OCI-M1 (cell line): ENCODE measurements at places on chromosomes 13 and 19.

GRCh38 chr19:48455908-48456562 is 661 bp downstream of the KCNJ14 start:
- DNase-seq: no peak

GRCh38 chr19:50797781-50798658 is 7.8 kb downstream of the ACP4 start:
- no peak for DNase-seq

DNA sequence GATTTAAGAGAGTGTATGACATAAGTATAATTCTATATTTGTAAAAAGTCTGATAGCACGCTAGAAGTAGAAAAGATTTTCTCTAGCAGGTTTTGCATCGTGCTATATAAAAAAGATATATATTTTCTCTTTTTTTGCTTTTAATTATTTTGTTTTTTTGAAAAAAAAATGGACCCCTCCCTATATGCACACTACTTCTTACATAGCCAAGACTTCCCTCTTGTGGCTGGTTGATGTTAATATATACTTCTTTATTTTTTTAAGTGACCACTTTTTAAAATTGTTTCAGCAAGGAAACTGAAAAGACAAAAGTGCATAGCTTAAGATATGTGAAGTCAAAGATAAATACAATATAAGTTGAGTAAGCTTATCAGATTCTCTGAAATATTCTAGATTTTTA is 1202.8 kb downstream of the DIAPH3 start:
- peak; percentile 45 for DNase-seq

GRCh38 chr13:54194233-54195024 is 1165.8 kb downstream of the OLFM4 start:
- peak; percentile 52 for DNase-seq

GRCh38 chr19:51099047-51099382 is 9.2 kb downstream of the CTU1 start:
- DNase-seq: no peak

- no peak for DNase-seq
These were observed 1005.8 kb upstream of the ATXN8OS start for GRCh38 chr13:69101841-69102240.

- no peak for DNase-seq
These were observed 14.8 kb downstream of the DIAPH3 start for GRCh38 chr13:60148918-60149317.

DNA sequence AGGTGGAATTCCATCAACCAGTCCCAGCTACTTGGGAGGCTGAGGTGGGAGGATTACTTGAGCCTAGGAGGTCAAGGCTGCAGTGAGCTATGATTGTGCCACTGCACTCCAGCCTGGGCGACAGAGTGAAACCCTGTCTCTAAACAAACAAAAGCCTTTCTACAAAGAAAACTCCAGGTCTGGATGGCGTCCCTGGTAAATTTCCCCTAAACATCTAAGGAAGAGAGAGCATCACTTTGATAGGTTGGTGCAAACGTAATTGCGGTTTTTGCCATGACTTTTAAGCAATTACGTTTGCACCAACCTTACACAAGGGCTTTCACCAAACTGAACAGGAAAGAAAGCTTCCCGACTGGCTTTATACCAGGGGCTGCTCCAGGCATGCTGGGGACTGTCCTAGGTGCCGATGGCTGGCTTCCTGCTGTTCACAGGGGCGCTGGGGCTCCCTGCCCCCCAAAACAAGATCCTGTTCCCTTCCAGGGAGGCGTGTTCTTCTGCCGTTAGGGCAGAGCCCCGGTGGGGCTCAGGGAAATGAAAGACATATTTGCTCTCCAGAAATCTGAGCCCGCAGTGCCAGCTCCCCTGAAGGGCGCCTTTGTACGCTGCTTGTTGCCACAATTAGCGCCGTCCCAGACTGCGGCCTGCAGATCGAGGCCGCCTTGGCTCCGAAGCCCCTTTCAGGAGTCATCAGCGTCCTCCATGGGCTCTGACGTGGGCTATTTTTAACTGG is 38.7 kb upstream of the KLF2 start:
- no peak for DNase-seq

DNA sequence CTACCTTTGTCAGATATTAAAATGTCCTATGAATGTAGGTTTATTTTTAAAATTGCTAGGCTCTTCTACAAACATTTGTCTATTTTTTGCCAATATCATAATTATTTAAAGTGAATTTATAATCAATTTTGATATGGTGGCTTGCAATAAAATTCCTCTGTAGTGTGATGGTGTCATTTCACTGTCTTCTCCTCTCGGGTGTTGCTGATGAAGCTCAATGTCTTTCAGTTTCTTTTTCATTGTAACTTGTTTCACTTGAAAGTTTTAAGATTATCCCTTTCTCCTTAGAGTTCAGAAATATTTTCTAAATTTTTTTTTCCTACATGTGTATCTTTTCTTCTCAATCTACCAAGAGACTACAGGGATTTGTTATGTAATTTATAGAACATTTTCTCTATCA is 267.1 kb upstream of the EDNRB start:
- peak; percentile 45 for DNase-seq

- no peak for DNase-seq
These were observed 91.8 kb upstream of the CACNA1A start for GRCh38 chr19:13598098-13598497.

DNA sequence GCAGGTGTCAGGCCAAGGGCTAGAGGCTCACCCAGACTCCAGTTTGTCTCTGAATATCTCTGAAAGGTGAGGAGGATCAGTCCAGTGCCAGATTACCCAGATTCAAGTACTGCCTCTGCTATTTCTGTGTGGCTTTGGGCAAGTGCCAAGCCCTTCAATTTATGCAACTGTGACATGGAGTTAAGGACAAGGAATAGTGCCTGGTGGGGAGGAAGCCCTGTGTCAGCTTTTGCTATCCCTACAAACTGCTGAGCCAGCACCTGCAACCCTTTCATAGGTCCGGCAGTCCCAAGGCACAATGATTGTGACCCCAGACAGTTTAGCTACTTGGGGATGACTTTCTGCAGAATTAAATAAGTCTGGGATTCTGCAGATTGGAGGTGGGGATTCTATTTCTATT is 123.0 kb downstream of the KL start:
- no peak for DNase-seq

DNA sequence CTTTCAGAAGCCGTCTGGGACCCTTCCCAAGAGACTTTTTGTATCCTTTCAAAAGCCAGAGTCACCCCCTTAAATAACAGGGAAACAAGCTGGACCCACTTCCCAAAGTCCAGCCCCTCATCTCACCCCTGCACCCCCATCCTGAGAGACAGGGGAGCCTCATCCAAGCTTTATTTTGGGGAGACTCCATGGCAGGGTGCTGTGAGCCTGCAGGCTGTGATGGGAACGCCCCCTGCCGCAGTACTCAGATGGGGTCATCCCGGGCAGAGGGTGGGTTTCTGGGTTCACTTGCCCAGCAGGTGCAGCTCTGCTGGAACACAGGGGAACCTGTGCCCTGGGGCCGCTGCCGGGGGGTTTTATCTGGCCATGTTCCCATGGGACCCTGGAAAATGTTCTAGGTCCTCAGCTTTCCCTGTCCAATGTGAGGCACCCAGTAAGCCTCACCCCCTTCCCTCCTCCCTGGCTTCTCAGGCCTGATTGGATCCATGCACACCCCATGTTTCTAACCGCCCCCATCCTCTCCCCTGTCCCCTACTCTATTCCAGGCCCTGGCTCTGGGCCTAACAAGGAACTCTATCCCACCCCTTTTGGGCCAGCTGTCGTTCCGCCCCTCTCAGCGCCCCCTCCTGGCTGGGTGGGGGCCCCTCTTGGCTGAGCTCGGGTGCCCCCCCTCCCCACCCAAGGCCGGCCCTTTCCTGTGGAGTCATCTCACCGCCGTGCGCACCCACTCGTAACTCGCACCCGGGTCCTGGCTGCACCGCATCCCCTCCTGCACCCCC is 1.0 kb downstream of the HIF3A start:
- no peak for DNase-seq

GRCh38 chr13:75371203-75371602 is 110.8 kb downstream of the TBC1D4 start:
- no peak for DNase-seq

DNA sequence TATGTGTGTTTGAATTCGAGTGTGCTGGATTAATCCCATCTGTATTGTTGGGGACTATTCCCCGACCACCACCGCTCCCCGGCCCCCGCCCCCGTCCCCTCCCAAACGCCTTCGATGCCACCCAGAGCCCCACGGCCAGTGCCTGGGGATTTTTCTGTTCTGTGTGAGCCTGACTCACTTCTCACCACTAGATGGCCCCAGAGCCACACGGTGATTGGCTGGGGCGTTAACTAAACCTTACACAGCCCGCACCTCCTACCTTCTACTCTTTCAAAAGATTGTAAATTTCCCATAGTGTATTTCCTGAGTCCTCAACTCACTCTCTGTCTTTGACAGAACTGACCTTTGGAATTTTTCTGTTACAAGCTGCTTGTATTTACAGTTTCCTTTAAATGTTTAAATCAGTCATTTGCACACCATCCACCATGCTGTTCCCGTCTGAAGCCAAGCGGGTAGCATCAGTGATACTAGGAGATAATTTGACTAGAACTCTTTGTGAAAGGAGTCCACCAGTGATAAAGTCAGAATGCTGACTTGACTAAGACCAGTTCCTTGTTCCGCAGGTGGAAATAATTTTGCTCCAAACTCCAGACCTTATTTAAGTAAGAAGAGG is 61.4 kb downstream of the RFX2 start:
- peak; percentile 77 for DNase-seq

DNA sequence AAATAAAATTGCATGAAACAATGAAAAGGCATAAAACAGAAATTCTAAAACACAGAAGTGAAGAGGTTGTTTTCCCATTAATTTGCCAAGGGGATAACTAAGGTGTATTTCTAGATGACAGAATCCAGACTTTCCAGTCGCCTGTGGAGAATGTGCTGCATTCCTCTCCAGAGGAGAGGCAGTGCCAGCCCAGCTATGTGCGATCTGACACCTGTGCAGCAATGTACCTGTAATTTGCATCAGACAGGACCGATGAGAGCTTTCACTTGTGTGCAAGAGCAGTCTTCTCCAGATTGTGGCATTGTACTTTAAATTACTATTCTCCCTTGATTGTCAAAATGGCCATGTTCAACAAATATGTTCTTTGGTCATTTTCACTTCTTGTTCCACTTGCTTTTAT is 1037.9 kb downstream of the EFNB2 start:
- DNase-seq: no peak

GRCh38 chr19:35149463-35149862 is 5.1 kb upstream of the FXYD5 start:
- no peak for DNase-seq

DNA sequence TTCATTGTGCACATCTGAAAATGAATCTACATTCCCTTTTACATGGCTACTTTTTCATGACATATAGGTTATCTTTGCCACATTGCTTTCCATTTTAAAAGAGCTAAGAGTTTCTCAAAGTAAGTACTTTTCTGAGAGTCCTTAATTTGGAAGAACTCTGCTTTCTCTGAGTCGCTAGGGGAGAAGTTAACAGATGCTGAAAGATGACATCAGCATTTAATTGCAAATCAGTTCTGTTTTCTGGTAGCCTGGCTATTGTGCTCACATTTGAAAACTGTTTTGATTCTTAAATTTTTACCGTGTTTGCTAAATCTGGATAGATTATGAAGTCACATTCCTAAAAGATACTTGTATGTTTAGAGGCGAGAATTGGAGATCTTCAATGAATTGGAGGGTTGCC is 107.7 kb upstream of the C1QTNF9B start:
- no peak for DNase-seq

DNA sequence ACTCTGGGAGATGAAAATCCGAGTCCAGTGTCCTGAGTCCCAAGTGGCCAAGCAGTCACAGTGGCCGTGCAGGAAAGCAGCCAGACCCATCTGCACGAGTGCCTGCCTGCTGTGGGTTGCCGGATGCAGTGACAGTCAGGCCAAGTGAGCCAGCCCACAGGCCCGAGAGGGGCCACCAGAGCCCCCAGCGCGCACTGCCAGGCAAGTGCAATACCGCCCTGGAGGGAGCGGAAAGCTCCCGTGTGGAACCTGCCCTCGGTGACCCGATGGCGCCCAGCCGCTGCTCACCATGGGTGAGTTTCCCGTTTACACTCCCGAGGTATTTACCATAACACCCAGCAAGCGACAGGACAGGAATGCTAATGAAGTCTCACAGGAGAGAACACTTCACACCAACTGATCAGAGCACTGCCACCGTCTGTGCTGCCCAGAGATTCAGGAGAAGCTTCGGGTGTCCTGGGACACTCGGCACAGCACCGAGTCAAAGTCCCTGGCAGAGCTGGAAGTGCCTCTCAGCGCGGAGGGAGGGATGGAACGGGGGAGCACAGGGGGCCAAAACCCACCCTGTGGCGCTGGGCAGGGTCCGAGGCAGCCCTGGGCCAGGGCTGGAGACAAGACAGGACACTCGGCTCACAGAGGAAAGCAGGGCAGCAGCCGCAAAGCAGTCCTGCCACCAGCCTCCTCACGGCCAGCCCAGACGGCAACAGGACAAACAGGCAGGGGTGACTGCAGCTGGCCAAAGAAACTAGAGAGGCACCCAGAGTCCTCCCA is 21.3 kb upstream of the TINCR start:
- no peak for DNase-seq

- DNase-seq: no peak
These were observed 1453.1 kb downstream of the UQCRFS1 start for GRCh38 chr19:27759896-27760295.

DNA sequence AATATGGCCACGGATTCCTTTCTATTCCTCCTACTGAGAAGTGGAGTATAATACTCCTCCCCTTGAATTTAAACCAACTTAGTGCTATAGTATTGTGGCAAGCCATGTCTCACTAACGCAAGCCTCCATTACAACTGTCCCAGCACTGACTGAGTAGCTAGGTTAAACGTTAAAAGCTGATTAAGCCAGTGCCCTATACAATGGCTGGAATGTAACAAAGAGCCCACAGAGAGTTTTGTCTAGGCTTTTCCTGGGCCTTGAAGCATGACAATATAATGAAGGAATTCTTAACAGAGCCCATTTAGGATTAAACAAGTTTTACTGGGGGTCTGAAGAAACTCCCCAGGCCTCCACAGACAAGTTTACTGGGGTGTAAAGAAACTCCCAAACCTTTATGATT is 254.5 kb upstream of the DACH1 start:
- DNase-seq: no peak

GRCh38 chr19:17260842-17261325 is 3.7 kb downstream of the USHBP1 start:
- peak; percentile 93 for DNase-seq

- DNase-seq: peak; percentile 38
These were observed 727 bp downstream of the CD37 start for GRCh38 chr19:49335784-49336481.

DNA sequence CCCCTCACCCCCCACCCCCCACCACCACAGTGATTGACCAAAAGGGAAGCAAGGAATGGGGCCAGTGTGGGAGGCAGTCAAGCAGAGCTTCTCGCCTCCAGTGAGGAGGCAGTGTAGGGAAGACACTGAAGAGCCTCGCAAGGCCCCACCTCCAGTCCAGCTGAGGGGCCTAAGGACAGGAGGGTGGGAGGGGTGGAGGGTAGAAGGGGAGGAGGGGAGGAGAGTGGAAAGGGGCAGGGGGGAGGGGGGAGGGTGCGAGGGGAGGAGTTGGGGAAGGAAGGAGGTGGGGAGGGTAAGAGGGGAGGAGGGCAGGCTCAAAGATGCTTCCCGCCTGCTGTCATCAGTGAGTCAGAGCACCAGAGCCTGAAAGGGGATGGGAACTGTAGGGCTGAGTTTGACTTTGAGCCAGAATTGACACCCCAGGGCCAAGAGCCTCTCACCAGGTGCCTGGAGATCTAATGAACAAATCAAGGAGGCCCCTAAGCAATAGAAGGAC is 786.2 kb downstream of the UQCRFS1 start:
- DNase-seq: no peak
